ENCODE measurements at places on chromosomes 4 and X.

GRCh38 chr4:38060829-38061431, 100.7 kb downstream of the PTTG2 start:
- DNase-seq, result no peak

- DNase-seq, result no peak
These were observed 73.6 kb downstream of the SNX25 start for GRCh38 chr4:185282968-185283367.

DNA sequence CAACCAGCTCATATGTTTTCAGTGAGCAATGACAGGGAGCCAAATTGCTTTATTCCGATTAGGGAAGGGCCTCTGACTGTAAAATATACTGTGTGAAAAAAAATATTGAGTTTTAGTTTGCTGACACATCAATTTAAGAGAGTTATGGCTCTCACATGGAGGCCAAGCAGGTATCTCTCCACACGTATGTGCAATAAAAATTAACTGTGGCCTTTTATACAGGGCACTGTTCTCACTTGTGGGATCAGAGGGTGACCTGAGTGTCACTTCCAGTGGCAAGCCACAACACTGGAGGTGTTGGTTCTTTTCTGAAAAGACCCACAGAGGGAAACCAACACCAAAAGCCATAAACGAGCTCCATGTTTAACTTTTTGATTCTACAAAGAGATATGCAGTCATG, 462.8 kb downstream of the MID1IP1 start:
- DNase-seq, result no peak

DNA sequence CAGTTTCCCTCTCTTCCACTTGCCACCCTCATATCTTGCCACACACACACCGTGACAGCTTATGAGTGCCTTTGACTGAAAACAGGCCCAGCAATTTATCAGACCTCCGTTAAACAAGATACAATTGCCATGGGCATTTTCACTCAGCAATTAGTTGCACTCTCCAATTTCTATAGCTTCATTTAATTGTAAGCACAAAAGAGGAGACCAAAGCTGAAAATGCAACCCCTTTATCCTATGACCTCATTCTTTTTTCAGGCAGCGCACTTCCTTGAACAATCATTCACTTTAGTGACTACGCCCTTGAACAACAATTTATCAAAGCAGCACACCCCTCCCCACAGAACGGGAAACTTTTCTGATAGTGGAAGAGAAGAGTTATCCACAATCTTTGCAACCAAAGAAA, 4.1 kb downstream of the POF1B start:
- DNase-seq, result peak; percentile 19

DNA sequence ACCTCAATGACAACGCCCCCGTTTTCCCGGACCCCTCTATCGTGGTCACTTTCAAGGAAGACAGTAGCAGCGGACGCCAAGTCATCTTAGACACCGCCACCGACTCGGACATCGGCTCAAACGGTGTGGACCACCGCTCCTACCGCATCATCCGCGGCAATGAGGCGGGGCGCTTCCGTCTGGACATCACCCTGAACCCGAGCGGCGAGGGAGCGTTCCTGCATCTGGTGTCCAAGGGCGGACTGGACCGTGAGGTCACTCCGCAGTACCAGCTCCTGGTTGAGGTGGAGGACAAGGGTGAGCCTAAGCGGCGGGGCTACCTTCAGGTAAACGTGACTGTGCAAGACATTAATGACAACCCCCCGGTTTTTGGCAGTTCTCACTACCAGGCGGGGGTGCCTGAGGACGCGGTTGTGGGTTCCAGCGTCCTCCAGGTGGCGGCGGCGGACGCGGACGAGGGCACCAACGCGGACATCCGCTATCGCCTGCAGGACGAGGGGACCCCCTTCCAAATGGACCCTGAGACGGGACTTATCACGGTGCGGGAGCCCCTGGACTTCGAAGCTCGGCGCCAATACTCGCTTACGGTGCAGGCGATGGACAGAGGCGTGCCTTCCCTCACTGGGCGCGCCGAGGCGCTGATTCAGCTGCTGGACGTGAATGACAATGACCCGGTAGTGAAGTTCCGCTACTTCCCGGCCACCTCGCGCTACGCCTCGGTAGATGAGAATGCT, 2.2 kb downstream of the FAT4 start:
- DNase-seq, result peak; percentile 85

GRCh38 chr4:81378386-81378785, 93.3 kb downstream of the RASGEF1B start:
- peak; percentile 42 for DNase-seq

DNA sequence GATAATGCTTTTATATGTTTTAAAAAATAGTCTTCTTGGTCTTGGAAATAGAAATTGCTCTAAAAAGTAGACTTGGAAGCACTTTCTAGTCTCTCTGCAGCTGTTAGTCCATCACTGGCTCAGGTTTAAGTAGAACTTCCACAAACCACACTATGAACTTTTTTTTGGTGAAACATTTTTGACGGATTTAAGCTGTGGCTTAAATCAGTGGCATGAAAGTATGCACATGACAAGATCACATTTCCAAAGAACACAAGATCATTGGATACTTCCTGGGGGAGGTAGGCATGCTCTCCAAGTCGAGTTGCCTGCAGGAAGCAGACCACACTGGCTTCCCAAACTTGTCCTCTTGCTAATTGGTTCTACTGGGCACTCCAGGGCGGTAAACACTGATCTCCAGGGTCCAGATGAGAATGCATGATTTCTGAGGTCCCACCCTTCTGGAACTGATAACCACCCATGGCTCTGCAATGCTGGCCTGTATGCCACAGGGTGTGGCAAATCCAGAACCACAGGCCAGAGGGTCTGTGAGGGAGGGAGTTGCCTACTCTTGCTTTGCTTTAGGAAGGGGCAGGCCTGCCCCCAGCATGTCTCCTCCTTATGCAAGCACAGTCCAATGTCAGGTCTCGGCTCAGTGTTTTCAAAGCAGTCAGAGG, 331.9 kb upstream of the SFRP2 start:
- DNase-seq, result no peak

- no peak for DNase-seq
These were observed 18.6 kb downstream of the ITGB1BP2 start for GRCh38 chrX:71320126-71320525.

- peak; percentile 92 for DNase-seq
These were observed 74.6 kb upstream of the SHOX start for GRCh38 chrX:555725-556666.

DNA sequence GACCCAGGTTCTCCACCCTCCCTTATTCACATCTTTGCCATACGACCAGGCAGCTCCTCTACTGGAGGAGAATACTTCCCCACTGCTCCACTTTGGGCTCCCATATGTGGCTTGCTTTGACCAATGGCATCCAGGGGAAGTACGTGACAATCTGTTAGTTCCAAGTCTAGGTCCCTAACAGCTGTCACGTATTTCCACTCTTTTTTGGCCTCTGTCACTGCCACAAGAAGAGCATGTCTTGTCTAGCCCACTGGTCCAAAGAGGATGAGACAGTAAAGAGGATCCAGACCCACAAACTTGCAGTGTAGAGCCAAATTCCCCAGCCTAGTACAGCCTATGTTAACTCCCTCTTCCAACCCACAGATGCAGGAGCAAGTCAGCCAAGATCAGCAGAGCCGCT, 49.7 kb upstream of the GATB start:
- no peak for DNase-seq
